ENCODE measurements at places on chromosomes 4 and X.

GRCh38 chrX:154142386-154142785 lies 1.7 kb upstream of the OPN1LW start:
- no peak for DNase-seq

DNA sequence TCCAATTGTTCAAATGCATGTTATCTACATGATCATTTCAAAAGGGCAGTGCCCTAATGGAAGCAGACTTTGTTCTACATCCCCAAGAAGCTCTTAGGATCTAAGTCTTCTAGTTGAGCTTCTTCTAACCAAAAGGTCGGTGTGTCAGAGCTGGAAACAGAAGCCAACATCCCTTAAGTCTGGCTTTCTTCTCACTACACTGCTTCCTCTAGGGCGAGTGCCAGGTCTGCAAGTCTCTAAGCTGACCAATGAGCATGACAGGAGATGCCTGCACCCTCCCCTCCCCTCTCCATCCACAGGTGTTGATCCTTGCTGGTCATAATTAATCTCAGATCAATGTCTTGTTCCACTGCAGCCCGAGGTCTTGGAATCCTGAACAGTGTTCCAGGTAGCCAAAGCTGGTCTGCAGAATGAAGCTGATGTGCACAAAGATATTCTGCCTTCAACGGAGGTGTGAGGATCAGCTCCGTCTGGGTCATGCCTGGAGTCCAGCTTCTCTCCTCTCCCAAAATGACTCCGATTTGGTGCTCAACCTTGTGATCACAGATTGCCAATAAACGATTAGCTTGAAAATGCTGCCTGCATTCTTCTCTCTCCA lies 44.1 kb downstream of the WDR1 start:
- no peak for DNase-seq

- no peak for DNase-seq
These were observed 152.4 kb downstream of the BANK1 start for GRCh38 chr4:101942891-101943290.

DNA sequence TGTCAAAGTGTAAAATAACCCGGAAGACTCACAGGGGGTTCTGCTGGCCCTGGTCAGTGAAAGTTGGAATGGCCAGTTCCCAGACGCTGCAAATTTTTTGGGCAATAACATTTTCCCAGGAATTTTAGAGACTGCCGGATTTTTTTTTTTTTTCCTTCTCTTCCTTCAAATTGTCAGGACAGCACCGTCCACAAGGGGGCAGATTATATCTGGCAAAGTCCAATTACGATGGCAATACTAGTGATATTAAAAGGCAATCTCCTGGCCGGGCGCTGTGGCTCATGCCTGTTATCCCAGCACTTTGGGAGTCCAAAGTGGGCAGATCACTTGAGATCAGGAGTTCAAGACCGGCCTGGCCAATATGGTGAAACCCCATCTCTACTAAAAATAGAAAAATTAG lies 20.5 kb downstream of the SLC25A5 start:
- DNase-seq = no peak

GRCh38 chr4:142416121-142416520 lies 430.0 kb downstream of the INPP4B start:
- no peak for DNase-seq

DNA sequence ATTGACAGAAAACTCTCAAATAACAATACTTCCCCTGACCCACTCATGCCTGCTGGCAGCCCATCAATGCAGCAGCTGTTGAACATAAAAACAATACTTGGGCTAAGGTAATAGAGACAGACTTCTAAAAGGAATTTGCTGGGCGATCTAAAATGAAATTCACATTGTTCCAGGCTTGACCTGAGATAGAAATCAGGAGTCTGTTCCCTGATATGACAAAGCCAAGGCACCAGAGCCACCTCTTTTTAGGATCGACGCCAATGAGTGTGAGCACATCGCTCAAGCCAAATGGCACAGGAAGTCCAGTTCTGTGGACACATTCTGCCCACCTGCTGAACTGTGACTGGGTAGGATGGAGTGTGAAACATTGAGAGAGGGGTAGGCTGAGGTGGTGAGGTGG lies 4.9 kb downstream of the SEPTIN11 start:
- DNase-seq = no peak

DNA sequence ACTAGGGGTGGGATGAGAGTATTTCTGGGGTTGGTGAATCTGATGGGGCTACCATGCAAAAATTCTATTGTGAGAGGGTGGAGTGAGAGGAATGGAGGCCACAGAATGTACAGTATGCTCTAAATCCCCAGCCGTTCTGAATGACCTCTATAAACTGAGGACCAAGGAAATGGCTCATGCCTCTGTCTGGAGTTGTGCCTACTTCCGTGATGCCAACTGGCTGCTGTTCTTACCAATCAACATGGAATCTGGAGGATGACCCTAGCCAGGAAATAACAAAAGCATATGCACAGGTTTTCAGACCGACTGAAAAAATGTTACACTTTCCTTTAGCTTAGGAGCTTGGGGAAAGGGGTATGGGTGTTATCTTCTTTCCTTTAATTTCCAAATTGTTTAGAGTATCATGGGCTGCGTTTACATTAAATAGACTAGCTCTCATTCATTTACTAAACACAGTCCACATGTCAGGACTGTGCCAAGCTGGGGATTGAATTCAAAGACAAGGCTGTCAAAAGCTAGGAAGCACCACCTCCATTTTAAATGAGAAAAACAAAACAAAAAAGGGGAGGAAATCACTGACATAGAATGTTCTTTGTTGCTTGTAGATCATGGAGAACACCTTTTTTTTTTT lies 20.2 kb upstream of the CCKAR start:
- DNase-seq = no peak

- DNase-seq = no peak
These were observed 4.0 kb upstream of the PCDH7 start for GRCh38 chr4:30716158-30716557.

GRCh38 chrX:49949961-49950360 lies 27.6 kb downstream of the CLCN5 start:
- DNase-seq = no peak

DNA sequence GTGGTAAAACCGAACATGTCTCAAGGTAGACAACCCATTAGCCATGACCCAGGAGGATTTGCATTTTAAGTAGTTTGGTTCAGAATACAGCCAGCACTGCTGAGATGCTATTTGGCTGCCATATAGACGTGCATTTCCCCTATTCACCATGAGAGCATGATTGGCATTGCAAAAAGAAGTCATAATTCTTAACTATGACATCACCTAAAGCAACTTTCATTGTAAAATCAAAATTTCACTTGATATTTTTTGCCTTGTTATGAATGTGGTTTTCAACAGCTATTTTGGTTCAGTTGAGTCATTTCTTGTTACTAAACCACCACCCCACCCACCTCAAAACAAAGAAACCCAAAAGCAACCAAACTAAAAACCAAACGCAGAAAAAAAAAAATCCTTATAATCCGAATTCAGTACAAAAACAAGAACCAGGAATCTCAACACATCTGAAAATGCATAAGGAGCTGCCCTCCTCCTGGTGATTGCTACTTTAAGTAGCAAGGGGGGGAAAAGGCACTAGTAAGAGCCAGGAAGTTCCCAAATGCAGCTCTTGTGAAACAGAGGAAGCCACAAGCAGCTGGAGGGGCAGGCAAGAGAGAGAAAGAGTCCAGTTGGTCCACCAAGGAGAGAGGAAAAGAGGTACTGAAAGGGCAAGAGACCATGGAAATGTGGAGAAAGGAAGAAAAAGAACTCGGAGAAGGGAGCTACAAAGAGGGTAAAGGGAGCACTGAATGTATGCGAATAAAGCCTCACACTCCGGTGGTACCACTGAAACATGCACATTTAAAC lies 3.1 kb downstream of the SLITRK4 start:
- DNase-seq = no peak

DNA sequence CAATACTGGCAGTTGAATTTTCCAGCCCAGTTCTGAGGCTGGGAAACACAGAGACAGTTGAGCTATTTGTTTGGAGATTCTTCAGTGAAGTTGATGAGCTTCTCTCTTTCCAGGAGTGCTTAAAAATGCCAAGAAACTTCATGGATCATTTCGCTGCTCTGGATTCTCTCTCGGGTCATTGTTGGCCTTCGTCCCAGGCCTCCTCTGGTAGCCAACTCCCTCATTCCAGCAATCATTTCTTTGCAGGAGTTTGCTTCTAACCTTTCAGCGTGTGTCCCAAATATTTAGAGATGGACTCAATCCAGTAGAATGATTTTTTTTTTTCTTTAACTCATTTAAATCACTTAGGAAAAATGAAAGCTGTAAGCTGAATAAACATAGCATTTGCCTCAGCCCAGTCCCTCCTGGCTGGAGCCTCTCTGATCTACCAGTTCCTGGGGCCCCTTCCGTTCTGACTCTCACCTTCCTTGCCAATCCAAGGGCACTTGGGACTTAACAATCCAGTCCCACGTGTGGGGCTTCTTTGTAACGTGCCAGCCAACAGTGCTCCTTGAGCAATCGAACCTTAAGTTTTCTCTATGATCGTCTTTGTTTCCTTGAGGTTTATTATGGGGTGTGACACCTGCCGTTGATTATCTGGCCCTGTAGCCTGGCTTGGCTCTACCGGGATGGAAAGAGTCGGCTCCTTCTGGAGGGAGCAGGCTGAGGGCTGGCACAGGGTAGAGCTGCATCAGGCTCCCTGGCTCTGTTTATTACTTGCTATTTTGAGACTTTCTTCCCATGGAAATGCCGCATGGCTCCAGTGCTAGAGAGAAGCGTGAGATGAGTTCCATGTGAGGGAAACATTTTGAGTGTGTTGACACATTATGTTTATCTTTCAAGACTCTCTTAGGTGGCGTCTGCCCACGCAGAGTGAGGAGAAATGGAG lies 80.4 kb upstream of the GPC4 start:
- DNase-seq = no peak

DNA sequence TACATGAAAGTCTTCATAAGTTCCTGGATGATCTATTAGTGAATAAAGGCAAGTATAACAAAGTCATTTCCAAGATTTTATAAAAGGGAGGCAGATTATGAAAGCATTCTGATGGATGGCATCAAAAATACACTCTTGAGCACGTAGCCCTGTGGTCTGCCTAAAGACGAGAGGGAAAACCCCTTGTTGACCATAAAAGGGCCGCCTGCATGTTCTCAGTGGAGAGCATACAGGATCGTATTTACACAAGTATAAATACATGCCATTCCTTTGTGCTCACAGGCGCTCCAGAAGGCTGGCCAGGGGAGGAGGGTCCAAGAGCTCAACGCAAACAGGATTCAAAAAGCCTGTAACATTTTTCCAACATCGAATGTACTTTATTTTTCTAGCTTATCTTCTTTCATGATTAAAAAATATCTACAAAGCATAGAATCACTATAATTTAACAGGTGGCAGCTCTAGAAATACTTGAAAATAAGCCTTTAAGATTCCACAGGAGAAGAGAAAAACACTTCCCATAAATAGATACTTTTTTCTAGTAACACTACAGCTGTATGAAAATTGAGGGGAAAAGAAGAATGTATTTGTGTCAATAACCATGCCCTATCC lies 29.6 kb downstream of the PDGFC start:
- no peak for DNase-seq

- no peak for DNase-seq
These were observed 59.0 kb downstream of the GK start for GRCh38 chrX:30712214-30712613.

DNA sequence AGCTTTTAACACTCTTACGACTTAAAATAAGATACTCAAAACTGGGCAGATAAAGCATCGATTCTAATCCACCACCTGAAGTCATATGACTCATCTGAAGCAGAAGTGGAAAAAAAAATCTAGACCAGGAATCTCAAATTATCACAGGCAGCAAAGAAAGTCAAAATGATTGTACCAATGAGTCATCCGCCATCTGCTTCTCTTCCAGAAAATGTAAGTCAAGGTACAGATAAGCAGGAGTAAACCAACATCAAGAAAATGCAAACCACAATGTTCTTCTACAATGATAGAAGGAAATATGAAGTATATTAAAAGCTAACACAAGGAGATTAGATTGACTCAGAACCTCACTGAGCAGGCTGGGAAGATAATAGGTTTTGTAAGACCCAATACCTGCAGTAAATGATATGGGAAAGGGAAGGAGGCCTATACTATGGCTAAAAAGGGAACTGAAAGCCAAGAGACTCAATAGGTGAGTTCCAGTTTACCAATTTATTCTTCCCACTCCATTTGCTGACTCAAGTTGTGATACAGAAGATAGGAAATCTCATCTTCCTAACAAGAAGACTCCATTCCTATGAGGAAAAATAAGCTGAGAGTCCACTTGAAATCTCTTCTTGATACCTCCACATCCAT lies 88.4 kb upstream of the TET2 start:
- DNase-seq = no peak

- DNase-seq = no peak
These were observed 17.2 kb downstream of the C1QTNF7 start for GRCh38 chr4:15444879-15445547.

- DNase-seq = no peak
These were observed 3.9 kb downstream of the PLP1 start for GRCh38 chrX:103780336-103781061.

- no peak for DNase-seq
These were observed 15.3 kb downstream of the PDK3 start for GRCh38 chrX:24480400-24480865.

DNA sequence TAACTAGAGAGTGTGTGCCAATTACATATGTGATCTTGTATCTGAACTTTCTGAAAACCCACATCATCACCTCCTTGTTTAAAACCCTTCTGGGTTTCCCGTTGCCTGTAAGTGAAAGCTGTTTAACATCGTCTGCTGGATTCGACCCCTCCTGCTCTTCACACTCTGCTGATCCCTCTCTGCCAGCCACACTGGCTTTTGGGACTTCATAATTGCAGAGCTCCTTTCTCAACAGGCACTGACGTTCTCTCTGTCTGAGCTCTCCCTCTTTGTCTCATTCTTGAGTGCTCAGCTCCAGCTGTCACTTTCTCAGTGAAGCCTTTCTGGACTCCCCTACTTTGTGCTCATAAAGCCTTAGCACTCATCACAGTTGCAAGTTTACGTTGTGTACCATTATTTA lies 153.9 kb downstream of the CEP135 start:
- DNase-seq = no peak

GRCh38 chrX:41026702-41027078 lies 58.6 kb upstream of the USP9X start:
- DNase-seq = no peak

DNA sequence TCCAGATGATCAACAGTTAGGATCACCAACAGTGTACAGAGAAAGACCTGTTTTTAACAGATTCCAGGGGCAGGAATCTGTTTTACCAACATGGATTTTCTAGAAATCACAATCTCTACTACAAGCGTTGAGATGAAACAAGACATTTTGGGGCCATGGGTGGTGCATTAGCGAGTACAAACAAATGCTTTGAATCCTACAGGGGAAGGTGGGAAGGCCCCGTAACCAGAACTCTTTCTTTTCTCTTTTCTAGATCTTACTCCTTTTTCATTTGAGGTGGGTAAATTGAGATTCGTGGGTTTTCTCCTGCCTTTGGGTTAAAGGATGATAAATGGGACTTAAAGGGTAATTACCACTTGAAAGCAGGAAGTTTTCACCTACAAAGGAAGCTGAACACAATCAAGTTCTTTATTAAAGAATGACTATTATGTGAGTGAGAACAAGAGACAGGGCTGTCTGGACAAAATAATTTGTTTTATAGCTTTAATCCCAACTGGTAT lies 189.9 kb upstream of the ANXA3 start:
- no peak for DNase-seq

- DNase-seq = no peak
These were observed 30.6 kb upstream of the MANBA start for GRCh38 chr4:102791318-102791835.

GRCh38 chr4:104756837-104757236 lies 262.1 kb upstream of the CXXC4 start:
- no peak for DNase-seq

- DNase-seq = no peak
These were observed 1.3 kb upstream of the ING2 start for GRCh38 chr4:183503497-183504063.

- DNase-seq = no peak
These were observed 96.4 kb upstream of the ZCCHC13 start for GRCh38 chrX:74207539-74207938.
